Hematopoietic multipotent progenitor cell treated with erythropoietin and hydrocortisone succinate and interleukin-3 and kit ligand, for 17 days (in vitro differentiated cells): ENCODE measurements at places on chromosomes 6 and 20.

DNA sequence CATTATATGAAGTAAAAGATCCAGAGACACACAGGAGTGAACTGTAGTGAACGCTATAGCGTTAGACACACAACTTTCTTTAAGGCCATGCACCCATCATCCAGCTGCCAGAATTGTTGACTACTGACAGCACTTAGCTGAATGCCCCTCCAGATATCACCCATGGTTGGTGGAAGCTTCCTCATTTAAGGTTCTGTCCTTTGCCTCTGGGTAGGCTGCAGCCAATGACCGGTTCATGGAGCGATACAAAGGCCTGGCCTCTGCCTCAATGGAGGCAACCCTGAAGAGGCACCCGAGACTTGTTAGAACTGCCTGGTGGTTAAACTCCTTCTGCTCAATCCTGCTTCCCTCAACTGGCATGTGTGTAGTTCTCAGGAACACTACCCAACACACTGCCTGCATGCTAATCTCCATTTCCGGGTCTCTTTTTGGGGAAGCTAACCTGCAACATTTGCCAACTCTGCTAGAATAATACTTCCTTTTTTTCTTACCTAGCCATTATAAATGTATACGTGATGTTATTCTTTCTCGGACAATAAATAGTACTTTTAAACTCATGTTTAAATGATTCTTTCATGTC, 49.8 kb upstream of the THEMIS start:
- no peak for DNase-seq

GRCh38 chr6:28985462-28986164, 19.5 kb downstream of the ZNF311 start:
- no peak for DNase-seq

DNA sequence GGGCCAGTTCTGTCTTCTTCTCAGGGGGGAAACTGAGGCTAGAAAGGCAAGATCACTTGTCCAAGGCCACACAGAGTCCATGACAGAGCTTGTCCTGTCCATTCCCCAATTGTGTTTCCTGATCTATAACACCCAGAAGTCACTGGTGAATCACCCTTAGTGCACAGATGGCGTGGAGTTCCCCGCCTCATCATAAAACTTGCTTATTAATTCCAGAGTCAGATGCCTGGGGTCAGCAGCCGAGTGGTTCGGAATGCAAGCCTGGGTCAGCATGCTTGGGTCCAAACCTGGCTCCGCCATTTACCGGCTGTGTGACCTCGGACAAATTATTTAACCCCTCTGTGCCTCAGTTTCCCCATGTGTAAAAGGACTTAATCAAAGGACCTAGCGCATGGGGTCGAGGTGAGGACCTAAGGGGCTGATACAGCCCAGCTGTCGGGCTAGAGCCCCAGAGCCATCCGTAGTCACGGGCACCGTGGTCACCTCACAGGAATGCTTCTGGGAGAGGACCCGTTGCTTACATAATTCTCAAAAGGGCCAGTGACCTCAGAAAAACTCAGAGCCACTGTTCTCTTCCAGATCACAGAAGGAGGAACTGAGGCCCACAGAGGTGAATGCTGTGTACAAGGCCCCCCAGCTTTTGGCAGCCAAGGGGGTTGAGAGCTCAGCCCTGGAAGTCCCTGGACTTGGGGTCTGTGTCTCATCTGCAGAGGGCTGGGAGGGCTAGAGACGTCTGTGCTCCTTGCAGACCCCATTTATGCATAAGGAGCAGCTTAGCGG, 1.4 kb upstream of the ZBP1 start:
- DNase-seq: no peak

DNA sequence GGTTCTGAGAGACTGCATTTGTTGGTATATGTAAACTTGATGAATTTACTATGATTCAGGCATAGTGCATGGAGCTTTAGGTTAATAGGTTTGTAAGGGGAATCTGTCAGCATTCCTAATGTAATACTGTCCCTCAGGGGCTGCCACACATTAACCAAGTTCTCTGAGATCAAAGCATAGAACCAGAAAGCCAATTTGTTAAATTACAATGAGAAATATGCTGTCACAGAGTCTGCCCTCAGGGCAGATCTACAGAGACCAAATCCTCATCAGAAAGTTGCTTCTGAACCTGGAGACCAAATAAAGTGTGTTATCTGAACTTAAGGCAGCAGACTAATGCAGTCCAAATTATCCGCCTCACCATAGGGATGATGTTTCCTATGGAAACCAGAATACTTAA, 250.8 kb upstream of the HTR1E start:
- DNase-seq: no peak

GRCh38 chr6:98039443-98039842, 756.4 kb upstream of the MMS22L start:
- no peak for DNase-seq

- DNase-seq: no peak
Observed at GRCh38 chr6:166583230-166583965, 3.1 kb downstream of the RAMACL start.

- DNase-seq: no peak
Observed at GRCh38 chr6:57035549-57035948, 10.9 kb upstream of the KIAA1586 start.

- DNase-seq: no peak
Observed at GRCh38 chr6:27451660-27452390, 21.1 kb downstream of the ZNF184 start.

DNA sequence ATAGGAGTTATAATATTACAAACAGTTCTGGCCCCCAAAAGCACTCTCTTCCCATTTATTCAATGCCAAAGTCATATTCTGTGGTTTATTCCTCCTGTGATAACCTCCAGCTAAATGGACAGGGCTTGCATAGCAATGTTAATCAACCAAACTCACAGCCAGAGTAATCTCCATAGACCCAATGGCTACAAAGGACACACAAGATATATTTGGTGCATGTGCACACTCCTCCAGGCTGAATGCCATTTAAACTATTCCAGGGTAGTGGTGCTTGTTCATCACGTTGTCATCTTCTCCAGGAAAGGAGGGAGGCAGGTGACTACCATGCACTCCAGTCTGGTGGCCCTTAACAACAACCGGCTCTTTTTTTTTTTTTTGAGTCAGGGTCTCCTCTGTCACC, 56.8 kb downstream of the B3GAT2 start:
- no peak for DNase-seq
